DMS 273 treated with DMSO at 0.1 percent for 48 hours (cell line): ENCODE measurements at places on chromosomes 7 and 10.

- no peak for DNase-seq
Observed at GRCh38 chr10:5512881-5513612, 11.7 kb upstream of the CALML3 start.

- no peak for DNase-seq
Observed at GRCh38 chr10:90587561-90587960, 270.3 kb downstream of the HTR7 start.

- no peak for DNase-seq
Observed at GRCh38 chr10:123323884-123324283, 169.7 kb downstream of the BUB3 start.

- DNase-seq = no peak
Observed at GRCh38 chr7:130476297-130477150, 15.4 kb upstream of the MEST start.

- no peak for DNase-seq
Observed at GRCh38 chr10:18545621-18546305, 105.6 kb downstream of the NSUN6 start.

- DNase-seq = no peak
Observed at GRCh38 chr7:135328053-135328452, 94.4 kb downstream of the STRA8 start.
